ENCODE measurements at places on chromosomes 7 and 10.

DNA sequence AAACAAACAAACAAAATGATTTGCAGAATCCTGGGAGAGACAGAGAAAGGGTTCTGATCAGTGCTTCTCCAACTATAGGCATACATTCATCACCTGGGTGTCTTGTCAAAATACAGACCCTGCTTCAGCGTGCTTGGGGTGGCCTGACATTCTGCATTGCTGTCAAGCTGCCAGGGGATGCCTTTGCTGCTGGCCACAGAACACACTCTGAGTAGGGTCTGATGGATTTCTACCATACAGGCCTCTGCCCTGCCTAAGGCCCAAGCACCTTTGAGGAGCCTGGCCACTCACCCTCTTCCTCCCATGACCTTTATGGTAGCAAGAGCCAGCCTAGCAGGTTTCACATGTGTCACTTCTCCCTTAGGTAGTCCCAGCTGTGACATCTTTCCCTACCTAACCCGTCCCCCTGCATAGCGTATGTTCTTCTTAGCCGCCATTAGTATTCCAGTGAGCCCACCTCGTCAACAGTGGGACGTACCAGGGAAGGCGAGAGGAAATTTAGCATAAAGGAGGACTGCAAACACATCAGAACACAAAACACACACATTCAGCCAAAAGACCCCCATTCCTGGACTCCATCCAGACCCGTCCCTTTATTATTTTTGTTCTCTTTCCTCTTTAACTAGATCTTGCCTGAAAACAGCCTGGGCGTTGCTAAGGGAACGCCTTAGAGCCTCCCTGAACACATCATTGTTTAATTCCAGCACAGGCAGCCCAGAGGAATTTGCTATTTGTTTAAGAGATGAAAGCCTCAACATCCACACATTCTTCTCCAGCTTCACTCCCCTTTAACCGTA lies 43.9 kb upstream of the PODXL start:
- no peak for DNase-seq

DNA sequence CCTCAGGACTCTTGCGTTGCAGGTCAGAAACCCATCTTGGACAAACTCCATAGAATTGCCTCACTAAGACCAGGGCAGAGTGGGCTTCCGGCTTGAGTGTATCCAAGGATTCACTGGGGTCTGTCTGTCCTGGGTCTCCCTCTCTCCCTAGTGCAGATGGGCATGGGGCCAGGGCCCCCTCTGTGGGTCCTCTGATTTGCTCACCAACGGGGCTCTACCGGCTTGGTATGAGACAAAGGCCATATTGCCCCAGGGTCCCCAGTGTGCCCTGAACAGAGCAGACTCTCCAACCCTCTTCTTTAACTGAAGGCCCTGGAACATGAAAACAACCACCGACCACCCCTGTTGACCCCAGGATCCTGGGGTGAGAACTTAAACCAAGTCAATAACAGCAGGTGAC lies 68.2 kb upstream of the CHST15 start:
- no peak for DNase-seq

DNA sequence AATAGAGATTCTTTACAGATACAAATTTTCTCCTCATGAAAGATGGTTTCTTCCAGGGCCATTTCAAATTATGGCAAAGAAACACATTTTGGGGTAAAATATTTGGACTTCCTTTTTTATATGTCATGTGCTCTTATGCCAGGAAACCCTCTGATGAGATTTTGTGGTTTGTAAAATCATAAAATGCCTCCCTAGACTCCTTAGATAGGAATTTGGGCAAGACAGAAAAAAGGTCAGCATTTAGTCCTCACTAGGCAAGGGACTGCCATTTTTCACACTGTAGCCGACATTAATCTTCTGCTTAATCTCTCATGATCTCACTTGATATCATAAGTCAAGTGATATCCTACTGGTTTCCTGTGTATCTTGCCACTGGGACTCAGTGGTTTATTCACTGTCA lies 286.4 kb downstream of the ARHGAP12 start:
- no peak for DNase-seq

DNA sequence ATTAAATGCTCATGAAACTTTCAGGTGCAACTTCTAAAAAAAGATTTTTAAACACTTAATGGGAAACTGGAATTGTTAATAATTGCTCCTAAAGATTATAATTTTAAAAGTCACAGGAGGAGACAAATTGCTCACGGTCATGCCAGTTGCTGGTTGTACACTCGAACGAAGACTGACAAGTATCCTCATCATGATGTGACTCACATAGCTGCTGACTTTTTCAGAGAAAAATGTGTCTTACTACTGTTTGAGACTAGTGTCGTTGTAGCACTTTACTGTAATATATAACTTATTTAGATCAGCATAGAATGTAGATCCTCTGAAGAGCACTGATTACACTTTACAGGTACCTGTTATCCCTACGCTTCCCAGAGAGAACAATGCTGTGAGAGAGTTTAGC lies 79.3 kb downstream of the ITGB8 start:
- DNase-seq, result no peak
